Stimulated activated CD8-positive, alpha-beta memory T cell treated with anti-CD3 and anti-CD28 coated beads, Interleukin-4, amount 100 ng/mL, for 1 hour (primary cell): ENCODE measurements at places on chromosomes 11 and 22.

- DNase-seq: no peak
Measured at GRCh38 chr11:20327377-20327935, 36.1 kb upstream of the HTATIP2 start.

DNA sequence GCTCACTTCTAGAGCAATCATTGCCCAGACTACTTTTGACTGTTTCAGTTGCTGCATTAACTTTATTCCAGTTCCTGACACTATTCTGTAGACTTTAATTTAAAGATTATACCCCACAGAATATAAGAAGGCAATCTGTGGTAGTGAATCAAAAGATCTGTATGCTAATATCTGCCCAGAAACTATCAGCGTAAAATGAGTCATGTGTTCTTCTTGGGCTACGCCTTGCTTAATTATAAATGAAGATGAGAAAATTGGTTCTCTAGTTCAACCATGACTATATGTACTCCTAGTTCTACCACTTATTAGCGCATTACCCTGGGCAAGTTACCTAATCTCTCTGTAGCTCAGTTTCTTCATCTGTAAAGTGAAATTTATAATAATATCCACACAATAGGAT, 128.5 kb downstream of the CWF19L2 start:
- no peak for DNase-seq

DNA sequence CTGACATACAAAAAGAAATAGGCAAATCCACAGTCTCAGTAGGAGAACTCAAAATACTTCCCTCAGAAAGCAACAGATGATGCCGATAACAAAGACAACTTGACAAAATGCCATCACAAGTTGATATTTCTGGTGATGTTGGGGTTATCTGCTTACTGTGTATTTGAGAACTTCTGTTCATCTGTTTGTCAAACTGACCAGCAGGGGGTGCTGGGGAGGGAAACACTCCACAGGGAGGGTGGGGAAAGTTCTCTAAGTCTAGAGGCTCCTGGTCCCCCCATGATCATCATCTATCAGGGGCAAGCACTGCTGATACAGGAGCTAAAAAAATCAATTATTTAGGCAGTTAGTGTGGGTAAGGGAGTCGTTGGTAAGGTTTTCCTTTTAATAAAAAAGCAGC, 19.2 kb downstream of the GLYATL1 start:
- no peak for DNase-seq

- no peak for DNase-seq
Measured at GRCh38 chr22:23526596-23527316, 53.3 kb downstream of the IGLL1 start.

DNA sequence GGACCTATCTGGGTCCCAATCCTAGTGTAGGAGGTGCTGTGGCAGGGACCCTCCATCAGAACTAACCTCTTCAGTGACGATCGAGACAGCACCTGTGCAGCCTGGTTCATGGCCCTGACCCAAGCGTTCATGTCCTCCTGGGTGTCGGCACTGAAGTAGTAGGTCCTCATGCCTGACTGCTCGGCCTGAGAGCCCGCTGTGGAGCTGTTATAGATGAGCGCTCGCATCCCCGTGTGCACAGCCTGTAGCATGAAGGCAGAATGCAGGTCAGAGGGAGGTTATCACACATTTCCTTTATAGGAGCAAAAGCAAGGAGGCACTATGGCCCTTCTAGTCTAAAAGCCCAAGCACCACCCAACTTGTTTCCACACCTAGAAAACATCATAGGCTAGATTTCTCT, 103.0 kb downstream of the C11orf58 start:
- DNase-seq: no peak

DNA sequence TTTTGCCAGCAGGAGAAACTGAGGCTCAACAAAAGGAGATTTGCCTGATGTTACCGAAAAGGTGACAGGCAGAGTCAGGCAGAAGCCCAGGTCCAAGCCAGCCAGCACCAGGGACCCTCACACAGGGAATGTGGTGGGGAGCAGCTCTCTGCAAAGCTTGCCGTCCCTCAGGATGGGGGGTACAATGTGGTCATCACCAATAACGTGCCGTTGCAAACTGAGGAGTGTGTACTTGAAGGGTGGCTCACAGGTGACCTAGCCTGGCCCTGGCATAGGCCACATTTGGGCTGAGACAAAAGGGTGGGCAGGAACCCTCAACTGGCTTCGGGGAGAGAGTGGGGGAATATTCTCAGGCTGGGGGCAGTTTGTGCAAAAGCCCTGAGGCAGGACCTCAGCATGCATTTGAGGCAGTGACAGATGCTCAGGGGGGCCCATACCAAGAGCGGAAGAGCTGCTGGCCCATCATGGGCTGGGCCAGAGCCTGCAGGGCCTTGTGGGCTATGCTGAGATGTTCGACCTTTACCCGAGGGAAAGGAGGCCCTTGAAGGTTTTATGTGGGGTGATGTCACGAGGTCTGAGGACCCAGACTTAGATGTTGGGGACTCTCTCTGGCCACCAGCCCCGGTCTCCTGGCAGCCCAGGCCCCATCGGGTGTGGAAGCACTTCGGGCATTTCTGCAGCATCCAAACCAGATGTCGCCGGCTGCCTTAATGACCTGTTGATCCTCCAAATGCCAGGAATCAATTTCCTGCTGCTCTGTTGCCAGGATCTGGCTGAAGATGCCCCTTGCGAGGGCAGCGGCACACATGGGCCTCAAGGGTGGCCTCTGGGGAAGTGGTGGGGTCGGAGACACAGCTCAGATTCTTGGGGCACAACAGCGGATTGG, 57.4 kb upstream of the SHISAL1 start:
- DNase-seq: no peak

GRCh38 chr22:17754233-17754925, 19.9 kb downstream of the BID start:
- no peak for DNase-seq

- DNase-seq: no peak
Measured at GRCh38 chr11:73384872-73385689, 8.9 kb downstream of the RELT start.

GRCh38 chr11:70498976-70499801, 100.9 kb downstream of the CTTN start:
- DNase-seq: no peak

GRCh38 chr11:13137844-13138301, 128.8 kb downstream of the RASSF10 start:
- DNase-seq: no peak

DNA sequence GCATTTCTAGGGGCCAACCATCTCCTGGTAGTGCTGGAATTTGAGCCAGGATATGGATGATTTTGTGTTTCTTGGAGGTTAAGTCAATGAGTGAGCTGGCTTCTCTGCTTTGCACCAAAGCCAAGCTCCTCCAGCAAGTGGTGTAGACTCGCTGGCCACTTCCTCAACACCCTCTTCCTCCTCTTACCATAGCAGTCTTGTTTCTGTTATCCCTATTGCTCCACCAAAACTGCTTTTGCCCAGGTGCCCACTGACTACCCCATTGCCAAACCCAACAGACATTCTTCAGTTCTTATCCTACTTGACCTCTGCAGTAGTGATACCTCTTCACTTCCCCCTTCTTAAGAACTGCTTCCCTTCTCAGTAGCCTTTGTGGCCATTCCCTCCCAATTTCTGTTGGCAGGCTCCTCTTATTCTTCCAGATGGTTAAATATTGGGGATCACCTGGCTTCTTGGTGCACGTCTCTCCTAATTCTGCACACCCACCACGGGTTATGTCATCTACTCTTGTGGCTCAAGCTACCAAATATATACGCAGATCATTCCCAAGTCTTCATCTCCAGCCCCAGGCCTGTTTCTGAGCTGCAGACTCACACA, 7.0 kb upstream of the PRG2 start:
- DNase-seq: no peak

DNA sequence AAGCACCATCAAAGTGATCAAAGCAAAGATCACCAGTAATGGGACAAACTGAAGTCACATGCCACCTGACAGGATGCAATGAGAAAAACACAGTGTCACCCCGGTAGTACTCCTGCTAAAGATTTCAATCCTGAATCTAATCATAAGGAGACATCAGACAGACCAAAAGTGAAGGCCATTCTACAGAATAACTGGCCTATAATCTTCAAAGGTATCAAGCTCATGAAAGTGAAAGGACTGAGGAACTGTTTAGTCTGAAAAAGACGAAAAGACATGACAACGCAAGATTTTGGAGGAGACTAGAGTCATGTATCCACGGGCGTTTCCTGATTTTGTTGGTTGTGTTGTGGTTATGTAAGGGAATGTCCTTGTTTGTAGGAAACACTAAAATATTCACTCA, 42.4 kb upstream of the TSKU start:
- no peak for DNase-seq

GRCh38 chr11:96318850-96319249, 24.1 kb downstream of the MAML2 start:
- DNase-seq: no peak

DNA sequence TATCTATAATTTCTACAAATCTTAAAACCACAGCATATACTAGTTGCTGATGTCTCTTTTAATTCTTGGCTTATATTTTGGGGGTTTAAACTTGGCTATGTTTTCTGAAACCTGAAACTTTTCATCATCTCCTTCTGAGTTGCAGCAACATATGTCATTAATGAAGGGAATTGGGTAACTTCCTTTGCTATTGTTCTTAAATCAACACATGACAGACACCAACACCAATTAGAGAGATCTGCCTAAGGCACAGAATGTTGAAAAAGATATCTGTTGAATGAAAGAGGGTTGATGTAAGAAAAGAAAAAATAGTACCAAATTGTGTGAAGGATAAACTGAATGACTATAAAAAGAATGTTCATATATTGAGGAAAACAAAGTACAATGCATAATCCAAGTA, 10.3 kb upstream of the GAS2 start:
- no peak for DNase-seq

GRCh38 chr11:46305295-46305694, 27.8 kb downstream of the CREB3L1 start:
- no peak for DNase-seq
